ENCODE measurements at places on chromosomes 6 and 20.

DNA sequence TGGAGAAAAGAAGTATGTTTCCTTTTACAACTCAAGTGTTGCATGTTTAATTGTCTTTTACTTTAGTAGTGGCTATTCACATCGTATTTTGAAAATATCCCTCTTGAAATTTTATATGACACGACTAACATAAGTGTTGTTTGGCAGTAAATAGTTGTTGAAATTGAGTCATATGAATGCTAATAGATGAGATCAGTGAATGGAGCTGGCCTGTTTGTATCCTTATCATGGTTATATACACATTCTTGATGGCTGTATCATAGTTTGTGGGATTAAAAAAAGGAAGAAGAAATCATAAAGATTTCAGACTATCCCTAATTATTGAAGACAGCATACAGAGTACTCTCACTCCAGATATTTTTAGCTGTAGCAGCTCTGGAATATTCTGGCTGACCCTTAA lies 8.2 kb upstream of the RAE1 start:
- DNase-seq = no peak

DNA sequence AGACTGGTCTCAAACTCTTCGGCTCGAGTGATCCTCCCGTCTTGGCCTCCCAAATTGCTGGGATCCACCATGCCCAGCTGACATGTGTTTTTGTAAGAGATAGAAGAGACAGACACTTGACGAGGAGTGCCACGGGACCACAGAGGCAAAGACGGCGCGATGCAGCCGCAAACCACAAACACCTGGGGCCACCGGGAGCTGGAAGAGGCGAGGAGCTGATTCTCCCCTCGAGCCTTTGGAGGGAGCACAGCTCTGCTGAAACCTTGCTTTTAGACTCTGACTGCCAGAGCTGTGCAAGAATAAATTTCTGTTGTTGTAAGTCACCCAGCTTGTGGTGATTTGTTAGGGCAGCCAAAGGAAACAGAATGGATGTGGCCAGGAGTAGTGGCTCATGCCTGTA lies 46.9 kb downstream of the TFAP2C start:
- DNase-seq = no peak

DNA sequence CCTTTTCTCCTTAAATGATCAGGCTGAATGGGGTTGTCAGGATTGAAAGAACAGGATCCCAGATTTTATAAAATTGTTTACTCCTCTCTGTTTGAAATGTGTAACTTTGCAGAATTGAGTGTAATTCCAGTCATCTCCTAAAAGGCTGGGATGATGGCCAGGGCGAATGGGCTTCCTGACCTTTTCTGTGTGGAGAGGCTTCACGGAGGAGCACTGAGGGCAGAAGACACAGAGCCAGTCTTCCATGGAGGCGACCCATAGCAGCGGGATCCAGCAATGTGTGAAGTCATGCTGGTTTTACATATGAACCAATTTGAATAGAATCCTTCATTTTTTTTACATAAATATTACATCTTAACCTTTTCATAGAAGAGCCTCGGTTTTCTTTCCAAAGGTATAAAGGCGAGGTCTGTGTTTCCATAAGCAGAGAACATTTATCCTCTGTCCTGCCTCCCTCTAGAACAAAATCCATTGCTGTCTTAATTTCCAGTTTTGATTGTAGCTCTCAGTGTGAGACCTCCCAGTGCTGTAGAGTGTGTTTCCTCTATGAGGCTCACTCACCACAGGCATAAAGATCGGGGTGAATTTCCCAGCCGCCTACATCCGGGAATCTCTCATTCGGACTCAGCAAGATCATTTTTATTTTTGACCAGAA lies 369.7 kb upstream of the FLRT3 start:
- DNase-seq = no peak

- DNase-seq = no peak
Observed at GRCh38 chr20:14706555-14706954, 369.1 kb upstream of the FLRT3 start.

- DNase-seq = no peak
Observed at GRCh38 chr20:32338665-32339064, 19.5 kb upstream of the ASXL1 start.

DNA sequence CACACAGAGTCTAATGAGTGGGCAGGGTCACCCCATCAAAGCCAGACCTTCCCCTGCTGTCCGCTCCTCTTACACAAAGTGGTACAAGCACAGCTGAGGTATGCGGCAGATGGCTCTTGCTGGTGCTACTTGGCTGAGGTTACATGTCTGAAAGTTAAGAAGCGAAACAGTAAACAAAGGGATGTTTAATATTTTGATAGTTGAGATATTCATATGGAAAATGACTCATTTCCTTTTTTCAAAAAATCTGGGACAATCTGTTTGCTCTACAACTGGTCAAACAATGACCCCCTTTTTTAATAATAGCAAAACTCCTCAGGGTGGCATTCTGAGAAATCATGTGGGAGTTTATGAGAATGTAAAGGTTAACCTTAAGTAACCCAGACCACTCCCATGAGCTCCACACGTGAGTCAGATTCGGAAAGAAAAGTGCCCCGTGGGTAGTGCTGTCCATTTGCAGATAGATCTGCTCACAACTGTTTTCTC lies 245.3 kb downstream of the TBXT start:
- no peak for DNase-seq

GRCh38 chr20:18255526-18255925 lies 32.8 kb upstream of the ZNF133 start:
- no peak for DNase-seq

GRCh38 chr6:20850686-20851416 lies 316.6 kb downstream of the CDKAL1 start:
- DNase-seq = no peak
